NCI-H2081 (cell line): ENCODE measurements at places on chromosomes 5 and 9.

GRCh38 chr5:54523534-54523933 lies 6.0 kb downstream of the SNX18 start:
- no peak for DNase-seq

- DNase-seq = no peak
Measured at GRCh38 chr5:153400931-153401330, 89.5 kb upstream of the GRIA1 start.

GRCh38 chr5:122937914-122938313 lies 92.5 kb downstream of the SNX24 start:
- no peak for DNase-seq

GRCh38 chr5:11904265-11904906 lies at the start of gene CTNND2:
TSS of gene CTNND2 (minus strand) at chr5:11904446. CDS start at chr5:11903853, 593 bp downstream.
- DNase-seq = peak; percentile 96

DNA sequence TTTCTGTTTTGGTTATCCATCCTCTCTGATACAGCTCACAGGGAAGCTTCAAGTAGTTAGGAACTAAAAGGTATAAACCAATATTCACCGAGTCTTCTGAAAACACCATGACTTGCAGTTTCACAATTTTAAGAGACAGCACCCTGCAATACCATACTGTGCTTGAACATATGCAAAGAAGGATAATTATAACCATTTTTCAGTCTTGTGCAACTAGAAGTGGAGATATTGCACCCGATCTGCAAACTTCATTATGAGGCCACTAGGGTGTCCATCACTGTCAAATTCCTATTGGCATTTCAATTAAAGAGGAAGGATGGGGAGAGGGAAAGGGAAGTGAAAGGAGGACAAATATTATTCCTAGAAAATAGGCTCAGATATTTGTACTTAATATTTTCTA lies 32.4 kb upstream of the CEP120 start:
- no peak for DNase-seq

- DNase-seq = no peak
Measured at GRCh38 chr9:18672706-18673105, 198.8 kb downstream of the ADAMTSL1 start.

DNA sequence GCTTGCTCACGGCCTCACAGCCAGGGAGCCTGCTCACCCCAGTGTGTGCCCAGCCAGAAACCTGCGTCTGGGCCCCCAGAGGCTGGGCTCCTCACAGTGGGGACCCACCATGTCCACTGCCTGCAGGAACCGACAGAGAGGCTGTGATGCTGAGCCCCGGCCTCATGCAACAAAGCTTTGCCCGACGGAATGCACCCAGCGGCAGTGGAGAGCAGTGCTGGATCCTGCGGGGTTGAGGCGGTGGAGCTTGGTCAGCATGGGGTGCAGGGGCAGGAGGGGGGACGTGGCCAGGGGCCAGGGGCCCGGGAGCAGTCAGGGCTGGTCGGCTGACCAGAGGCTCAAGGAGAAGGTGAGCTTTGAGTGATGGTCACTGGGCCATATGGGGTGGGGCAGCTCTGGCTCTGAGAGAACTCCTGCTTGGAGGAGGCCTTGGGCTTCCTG lies 7.7 kb upstream of the CEP72 start:
- DNase-seq = no peak

DNA sequence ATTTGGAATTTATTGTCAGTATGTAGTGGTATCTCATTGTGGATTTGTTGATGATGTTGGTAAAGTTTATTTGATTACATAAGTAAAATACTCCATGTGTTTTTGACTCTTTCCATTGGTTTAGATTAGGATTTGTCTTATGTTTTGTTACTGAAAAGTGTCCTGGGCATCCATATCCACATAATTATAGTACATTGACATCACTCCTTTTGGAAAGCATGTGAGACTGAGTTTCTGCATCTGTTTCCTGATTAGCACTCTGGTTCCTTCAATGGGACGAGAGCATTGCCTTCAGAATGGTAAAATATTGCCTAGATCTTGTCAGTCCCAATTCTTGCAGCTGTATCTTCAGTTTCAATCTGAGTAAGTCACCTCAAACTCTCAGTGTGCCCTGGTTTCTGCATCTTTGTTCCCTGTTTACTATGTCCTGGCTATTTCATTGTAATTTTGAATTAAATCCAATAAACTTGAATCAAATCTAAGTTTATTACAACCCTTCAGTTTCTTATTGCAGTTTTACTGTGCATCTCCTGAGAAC lies 128.1 kb downstream of the FBXO38 start:
- DNase-seq = no peak

- DNase-seq = no peak
Measured at GRCh38 chr5:21711866-21712758, 1141.0 kb downstream of the CDH12 start.

DNA sequence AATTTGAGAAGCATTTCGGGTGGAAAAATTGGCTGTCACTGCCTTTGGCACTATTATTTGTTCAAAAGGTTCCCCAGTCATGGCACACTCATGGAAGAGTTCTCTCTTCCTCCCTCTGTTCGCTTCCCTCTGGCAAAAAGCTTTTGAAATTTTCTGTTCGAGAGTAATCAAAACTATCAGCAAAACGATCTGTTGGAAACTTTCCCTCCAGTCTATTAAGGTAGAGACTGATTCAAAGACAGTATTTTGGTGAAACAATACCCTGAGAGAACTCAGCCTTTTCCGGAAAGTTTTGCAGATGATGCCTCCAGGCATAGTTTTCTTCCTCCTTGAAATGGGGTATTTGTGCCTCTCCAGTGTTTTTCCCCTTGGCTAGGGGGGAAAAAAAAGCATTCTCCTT lies 3.6 kb upstream of the LPAR1 start:
- no peak for DNase-seq

- DNase-seq = no peak
Measured at GRCh38 chr9:109341561-109341960, 20.7 kb upstream of the EPB41L4B start.
